NCI-H1436 treated with DMSO at 0.1 percent for 48 hours (cell line): ENCODE measurements at places on chromosomes 13 and 19.

GRCh38 chr13:46609052-46609451, 56.1 kb downstream of the LRCH1 start:
- no peak for DNase-seq

GRCh38 chr19:4972509-4973230, 3.8 kb downstream of the KDM4B start:
- DNase-seq, result no peak

DNA sequence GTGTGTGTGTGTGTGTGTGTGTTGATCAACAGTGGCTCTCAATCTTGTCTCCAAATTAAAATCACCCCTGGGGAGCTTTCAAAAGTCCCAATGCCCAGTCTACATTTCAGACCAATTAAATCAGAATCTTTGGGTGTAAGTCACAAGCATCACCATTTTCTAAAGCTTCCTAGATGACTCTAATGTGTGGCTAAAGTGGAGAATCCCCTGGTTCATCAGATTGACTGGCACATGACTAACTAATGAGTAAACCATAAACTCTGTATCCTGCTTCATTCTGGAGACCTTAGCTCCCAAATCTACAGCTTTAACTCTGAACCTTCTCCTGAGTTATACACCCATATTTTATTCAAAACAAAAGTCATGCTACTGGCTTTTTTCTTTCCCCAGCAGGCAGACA, 131.3 kb downstream of the SUCLA2 start:
- DNase-seq, result no peak

DNA sequence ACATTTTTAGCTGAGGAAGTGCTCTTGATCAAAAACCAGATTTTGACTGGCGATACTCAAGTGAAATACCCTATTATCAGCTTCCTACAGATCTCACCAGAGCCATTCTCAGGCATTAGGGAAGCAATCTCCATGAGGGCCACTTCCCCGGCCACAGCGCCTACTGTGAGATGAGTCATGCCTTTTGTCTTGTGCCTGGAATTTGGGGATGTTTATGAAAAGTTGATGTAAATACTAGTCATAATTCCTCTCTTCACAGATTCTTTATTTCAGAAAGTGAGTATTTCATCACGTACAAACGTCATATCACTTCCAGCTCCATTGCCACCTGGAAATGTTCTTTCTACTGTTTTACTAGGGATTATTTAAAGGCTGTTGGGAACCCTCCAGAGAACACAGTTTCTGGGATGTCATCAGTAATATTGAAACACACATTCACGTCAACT, 25.3 kb upstream of the SLC46A3 start:
- DNase-seq, result no peak

DNA sequence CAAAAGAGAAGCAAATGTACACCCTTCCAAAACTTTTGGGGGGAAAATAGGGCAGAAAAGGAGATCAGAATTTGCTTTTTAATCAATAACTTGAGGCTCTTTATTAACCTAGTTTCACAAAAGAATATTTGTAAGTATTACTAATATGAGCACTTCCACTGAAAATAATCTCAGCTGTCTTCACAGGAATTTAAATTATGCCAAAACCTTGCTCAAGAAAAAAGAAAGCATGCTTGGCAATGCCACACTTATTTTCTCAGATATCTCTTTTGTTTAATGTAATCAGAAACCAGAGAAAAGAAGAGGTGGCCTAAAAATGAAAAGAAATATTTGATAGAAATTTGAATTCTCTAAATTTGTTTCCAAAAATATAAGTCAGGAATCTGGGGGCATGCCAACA, 234.9 kb upstream of the GPC6 start:
- no peak for DNase-seq

DNA sequence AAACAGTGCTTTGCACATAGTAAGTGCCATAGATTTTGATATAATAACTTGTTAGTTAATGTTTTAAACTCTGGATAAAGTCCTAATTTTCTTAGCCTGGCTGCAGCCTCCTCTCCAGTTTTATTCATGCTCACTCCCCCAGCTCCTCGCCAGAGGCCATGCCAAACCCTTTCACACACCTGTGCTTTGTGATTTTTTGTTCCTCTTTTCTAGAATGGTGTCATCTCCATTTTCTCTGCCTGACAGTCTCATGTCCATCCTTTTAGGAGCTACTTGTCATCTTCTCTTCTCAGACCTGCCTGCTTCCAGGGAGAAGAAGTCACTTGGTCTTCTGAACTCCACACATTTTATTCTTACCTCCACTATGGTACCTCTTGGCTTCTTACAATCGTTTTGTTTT, 55.8 kb upstream of the SPATA13 start:
- DNase-seq, result no peak

GRCh38 chr13:86298725-86299124, 499.5 kb upstream of the SLITRK6 start:
- no peak for DNase-seq

GRCh38 chr13:70527599-70527998, 419.3 kb upstream of the KLHL1 start:
- no peak for DNase-seq

GRCh38 chr13:20673715-20674114, 29.8 kb upstream of the IL17D start:
- no peak for DNase-seq

DNA sequence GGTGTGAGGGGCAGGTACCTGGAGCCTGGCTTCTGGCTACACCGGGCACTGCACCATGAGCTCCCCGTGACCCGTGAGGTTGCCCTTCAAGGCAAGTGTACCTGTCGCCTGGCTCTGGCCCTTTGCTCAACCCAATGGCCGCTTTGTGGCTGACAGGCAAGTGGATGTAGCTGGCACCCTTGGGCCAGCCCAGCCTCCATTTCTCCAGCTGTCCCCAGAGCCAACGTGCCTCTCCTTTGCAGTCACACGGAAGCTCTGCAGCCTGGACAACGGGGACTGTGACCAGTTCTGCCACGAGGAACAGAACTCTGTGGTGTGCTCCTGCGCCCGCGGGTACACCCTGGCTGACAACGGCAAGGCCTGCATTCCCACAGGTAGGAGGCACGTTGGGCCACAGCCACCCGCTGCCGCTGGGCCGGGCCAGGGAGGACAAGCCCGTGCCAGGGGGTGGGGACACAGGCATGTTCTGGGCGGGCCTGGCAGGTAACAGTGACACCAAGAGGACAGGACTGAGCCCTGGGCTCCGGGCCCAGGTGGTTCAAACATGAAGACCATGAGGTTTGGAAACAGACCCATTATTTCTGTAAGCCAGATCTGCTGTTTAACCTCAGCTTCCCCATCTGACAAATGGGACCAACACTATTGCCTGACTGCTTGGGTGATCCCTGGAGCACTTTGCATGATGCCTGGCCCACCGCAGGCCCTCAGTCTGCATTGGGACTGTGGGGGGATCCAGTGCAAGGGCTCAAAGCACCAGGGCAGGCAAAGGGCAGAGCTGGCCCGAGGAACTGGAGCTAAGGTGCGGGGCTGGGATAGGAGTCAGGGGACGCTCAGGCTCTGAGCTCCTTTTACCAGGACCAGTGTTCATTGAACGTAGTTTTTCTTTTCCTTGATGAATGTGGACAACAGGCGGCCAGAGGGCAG, 17.5 kb upstream of the PROZ start:
- DNase-seq, result no peak

GRCh38 chr13:28805193-28805819, 14.8 kb upstream of the MTUS2 start:
- DNase-seq, result no peak

- no peak for DNase-seq
These were observed 4.4 kb downstream of the SPC24 start for GRCh38 chr19:11151181-11151580.

DNA sequence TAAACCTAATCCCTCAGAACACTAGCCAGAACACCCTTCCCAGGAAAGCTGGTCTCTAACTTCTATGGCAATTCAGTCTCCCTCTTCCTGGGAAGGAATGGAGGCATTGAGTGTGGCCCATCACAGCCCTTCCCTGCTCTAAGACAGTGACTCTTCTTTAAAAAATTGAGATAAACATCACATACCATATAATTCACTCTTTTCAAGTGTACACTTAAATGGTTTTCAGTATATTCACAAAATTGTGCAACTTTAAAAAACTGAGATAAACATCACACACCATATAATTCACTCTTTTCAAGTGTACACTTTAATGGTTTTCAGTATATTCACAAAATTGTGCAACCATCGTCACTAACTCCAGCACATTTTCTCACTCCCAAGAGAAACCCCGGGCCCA, 116.5 kb downstream of the MIPEP start:
- no peak for DNase-seq

GRCh38 chr13:52048516-52048915, 24.0 kb downstream of the UTP14C start:
- no peak for DNase-seq

DNA sequence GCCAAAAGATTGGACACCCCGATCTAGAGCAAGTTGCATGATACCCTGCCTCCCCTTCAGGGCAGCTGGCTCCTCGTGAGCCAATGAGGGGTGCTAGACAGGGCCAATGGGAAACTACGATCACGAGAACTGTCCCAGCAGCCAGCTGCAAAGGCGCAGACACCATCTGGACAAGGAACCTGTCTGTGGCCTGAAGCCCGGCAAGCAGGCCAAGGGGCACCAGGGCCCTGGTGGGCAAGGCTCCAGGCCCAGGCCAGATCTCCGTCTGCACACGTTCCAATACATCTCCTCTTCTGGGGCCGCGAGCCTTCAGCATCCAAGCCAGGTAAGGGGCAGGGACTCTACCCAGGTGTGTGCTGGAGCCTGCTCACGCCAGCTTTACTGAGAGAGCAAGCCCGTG, 20.2 kb downstream of the MED26 start:
- DNase-seq, result no peak

DNA sequence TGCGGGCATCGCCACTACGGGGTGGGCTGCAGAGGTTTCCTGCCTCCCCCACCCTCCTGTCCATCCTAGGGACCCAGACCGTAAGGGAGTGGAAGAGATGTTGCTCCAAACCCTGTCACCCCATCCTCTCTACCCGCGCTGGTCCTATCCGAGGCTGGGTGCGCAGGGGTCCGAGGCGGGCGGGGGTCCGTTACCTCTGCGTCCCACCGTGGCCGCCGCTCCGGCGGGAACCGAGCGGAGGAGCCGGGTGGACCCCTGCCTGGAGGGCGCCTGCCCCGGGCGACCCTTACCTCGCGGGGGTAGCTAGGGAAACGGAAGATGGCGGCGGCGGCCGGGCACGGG, at the start of gene DGKH:
Gene DGKH (plus strand): TSS at position 307 of the 342 bp plus-strand sequence. CDS start 126 bp downstream, outside the sequence.
- DNase-seq, result no peak

- no peak for DNase-seq
These were observed 45.4 kb upstream of the MIR17HG start for GRCh38 chr13:91302111-91302510.

GRCh38 chr19:48489608-48490216, 20.5 kb downstream of the CYTH2 start:
- DNase-seq, result no peak

DNA sequence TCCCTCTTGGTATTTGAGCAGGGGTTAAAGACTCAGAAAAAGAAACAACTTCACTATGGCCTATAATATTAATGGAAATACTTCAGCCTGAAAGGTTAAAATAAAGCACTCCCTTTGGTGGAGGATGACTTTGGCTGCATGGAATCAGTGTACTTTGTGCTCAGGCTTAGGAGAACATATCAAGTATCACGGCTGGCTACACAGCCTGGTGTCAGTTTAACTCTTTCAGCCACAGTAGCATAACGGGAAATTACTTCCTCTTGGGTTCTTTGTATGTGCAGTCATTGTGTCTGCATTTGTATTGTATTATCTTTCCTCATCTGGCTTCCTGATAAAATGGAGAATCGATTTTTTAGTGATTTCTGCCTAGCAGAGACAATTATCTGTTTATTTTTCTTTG, 239.0 kb downstream of the GGACT start:
- no peak for DNase-seq

GRCh38 chr19:10643968-10644259, 10.2 kb upstream of the ILF3 start:
- DNase-seq, result no peak

DNA sequence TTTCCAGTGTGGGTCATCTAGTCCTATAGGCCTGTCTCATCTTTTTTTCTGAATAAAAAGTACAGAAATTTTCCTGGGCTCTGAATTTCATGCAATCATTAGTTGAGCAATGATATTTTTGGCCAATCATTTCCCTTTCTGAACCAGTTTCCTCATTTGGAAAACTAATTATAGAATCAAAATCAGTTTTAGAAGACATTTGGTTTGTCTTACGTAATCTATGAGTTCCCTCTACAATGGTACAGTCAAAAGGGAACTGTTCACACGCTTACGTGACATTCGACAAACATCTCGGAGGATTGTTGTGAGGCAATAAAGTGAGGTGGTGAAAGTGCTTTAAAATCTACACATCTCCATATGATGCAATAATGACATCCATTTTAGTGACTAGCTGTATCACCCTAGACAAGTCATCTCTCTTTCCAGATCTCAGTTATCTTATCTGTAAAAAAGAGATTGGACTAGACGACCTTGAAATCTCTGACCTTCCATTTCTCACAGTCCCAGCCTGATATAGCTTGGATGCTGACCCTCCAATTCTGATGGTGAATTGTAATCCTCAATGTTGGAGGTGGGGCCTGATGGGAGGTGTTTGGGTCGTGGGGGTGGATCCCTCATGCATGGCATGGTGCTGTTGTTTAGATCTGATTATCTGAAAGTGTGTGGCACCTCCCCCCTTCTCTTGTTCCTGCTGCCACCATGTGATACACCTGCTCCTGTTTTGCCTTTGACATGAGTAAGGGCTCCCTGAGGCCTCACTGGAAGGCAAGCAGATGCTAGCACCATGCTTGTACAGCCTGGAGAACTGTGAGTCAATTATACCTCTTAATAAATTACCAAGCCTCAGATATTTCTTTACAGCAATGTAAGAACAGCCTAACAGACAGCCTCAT, 26.7 kb downstream of the FLT1 start:
- peak; percentile 3 for DNase-seq

DNA sequence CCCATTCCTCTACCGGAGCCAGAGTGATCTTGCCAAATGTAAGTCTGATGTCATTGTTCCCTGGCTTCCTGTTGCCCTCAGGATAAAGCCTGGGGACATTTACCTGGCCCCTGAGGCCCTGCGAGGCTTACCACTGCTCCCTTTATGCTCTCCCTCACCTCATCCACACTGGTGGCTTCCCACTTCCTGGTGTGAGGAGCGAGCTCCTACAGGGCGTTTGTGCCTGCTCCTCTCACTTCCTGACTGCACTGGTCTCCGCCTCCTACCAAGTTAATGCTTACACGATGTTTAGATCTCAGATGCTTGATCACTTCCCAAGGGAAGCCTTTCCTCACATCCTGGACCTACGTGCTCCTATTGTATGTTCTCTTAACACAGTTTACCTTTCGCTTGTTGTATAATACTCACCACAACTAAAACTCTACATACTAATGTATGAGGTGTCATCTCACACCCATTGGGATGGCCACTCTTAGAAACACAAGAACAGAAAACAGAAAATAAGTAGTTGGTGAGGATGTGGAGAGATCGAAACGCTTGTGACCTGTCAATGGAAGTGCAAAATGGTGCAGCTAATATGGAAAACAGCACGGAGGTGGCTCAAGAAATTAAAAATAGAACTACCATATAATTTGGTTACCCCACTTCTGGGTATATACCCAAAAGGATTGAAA, 177.6 kb downstream of the SHISA2 start:
- no peak for DNase-seq

- DNase-seq, result no peak
These were observed 40.8 kb upstream of the ISYNA1 start for GRCh38 chr19:18478545-18479311.

- no peak for DNase-seq
These were observed 51.1 kb downstream of the HSPH1 start for GRCh38 chr13:31110617-31111016.
